Heart left ventricle (tissue), 16 donors: ENCODE measurements at places on chromosomes 1 and 21. TPM values are rescaled to one million over a fixed set of nuclear protein-coding genes. Genes with fewer than 3 reads are reported as not detected.

Gene RPTN
- total RNA-seq, result not detected

Gene PDE9A
- total RNA-seq, result 3.3 TPM

Gene KCNT2
- total RNA-seq, result 0.57 TPM

Gene FCRLB
- total RNA-seq, result 0.75 TPM

Gene RNF186
- not detected for total RNA-seq

Gene FCRL1
- total RNA-seq, result not detected

Gene ADAM30
- not detected for total RNA-seq

Gene FTCD
- 1.2 TPM for total RNA-seq

Gene UMODL1
- total RNA-seq, result not detected

Gene FALEC
- total RNA-seq, result not detected
